ENCODE measurements at places on chromosomes 5 and 9.

- DNase-seq = no peak
Observed at GRCh38 chr9:135039266-135039870, 48.1 kb upstream of the OLFM1 start.

DNA sequence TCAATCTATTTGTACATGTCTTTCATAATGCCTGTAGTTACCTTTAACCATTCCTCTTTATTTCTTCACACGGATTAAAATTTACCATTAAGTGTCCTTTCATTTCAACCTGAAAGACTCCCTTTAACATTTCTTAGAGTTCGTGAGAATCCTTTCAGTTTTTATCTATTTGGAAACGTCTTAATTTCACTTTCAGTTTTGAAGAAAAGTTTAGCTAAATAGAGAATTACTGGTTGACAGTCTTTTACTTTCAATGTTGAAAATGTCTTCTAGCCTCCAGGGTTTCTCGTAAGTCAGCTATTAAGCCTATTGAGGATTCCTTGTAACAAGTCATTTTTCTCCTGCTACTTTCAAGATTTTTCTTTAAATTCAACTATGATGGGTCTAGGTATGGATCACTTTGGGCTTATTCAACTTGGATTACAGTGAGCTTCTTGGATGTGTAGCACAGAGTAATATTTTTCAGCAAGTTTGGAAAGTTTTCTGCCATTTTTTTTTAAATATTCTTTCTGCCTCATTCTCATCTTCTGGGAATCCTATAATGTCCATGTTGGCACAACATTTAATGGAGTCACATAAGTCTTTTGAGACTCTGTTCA is 48.5 kb downstream of the RFX3 start:
- DNase-seq = no peak

- no peak for DNase-seq
Observed at GRCh38 chr5:1031306-1031959, 22.8 kb downstream of the NKD2 start.

GRCh38 chr5:54656261-54656728 is 138.7 kb downstream of the SNX18 start:
- no peak for DNase-seq

- peak; percentile 1 for DNase-seq
Observed at GRCh38 chr5:403995-404394, 39.0 kb upstream of the EXOC3 start.

- DNase-seq = no peak
Observed at GRCh38 chr5:7877851-7878250, 8.9 kb downstream of the MTRR start.

DNA sequence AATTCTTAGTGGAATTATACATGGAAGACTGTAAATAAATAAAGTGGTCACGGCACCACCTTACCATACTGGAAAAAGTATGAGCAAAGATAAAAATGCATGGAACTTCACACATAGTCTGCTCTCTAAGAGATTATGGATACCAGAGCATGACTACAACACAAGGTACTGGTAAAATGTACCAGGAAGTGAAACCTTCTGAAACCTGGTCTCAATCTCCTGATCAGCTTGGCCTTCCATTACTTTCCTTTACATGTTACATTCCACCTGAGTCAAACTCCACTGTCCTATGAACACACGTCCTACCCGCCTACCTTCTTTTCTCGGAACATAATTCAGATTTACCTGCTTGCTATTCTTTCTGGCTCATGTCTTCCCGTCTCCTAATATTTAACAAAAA is 15.9 kb downstream of the PTAR1 start:
- DNase-seq = no peak

DNA sequence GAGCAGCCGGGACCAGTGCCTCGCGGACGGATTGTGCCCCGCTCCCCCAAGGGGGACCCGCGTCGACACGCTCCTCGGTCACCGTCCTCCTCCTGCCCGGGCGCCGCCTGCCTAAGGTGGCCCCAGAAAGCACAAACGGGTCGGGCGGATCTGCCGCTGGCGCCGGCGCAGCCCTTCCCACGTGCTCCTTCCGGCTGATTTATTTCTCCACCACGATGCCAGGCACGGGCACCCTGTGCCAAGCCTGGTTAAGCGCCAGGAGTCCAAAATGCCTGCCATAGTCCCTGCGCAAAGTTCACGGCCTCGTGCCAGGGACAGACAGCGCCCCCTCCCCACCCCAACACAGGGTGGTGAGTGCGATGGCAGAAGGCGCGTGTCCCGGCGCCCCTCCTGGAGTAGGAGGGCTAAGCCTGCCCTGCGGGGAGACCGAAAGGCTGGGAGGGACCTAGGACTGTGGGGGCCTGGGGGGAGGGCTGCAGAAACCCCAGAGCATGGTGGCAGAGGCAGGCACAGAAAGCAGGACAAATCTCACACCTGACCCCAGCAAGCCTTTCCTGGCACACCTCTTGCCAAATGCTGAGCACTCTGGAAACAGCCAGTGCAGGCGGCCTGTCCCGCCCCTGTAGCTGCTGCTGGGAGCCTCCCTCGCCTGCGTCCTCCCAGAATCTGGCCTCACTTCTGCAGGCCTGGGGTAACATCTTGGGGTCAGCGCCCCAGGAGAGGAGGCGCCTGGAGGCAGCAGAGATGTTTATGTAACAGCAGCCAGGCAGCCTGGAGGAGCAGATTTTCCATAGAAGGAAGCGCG is 1.1 kb upstream of the NOTCH1 start:
- peak; percentile 83 for DNase-seq

- peak; percentile 70 for DNase-seq
Observed at GRCh38 chr5:76256116-76256889, 146.8 kb upstream of the IQGAP2 start.

DNA sequence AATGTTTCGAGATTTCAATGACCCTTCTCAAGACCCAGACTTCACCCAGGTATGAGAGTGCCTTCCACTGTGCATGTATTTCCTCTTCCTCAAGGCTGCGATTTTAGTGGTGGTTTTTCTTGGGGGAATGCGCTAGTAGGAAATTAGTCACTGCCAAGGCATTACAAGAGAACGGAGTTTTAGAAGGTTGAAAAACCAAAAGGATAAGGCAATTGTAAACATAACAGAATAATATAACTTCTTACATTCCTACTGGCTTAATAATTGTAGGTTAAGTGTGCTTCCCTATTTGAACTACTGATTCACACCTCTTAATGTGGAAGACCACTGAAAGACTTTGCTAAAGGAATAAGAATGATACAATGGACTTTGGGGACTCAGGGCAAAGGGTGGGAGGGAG is 38.9 kb downstream of the ACO1 start:
- DNase-seq = no peak

Measured in prostate gland (tissue), 2 donors.